Bronchial smooth muscle cell (primary cell): ENCODE measurements at places on chromosomes 3 and 15. TPM values are rescaled to one million over a fixed set of nuclear protein-coding genes. Genes with fewer than 3 reads are reported as not detected.

LAMB2 gene
- total RNA-seq: 531 and 711 TPM in 2 replicates

DPPA4 gene
- not detected in 2 replicates for total RNA-seq

GOLGA6L4 gene
- 0.86 and 1.1 TPM in 2 replicates for total RNA-seq

DUOXA2 gene
- not detected in 2 replicates for total RNA-seq

GABPB1 gene
- 22.1 and 39.9 TPM in 2 replicates for total RNA-seq

MST1R gene
- total RNA-seq: 0.32 and 0.86 TPM in 2 replicates

COL6A5 gene
- total RNA-seq: not detected in 2 replicates

POPDC2 gene
- under 0.01 and 0.26 TPM in 2 replicates for total RNA-seq

MESP2 gene
- total RNA-seq: 0.52 and 1.9 TPM in 2 replicates

FRMD4B gene
- under 0.01 and 0.16 TPM in 2 replicates for total RNA-seq
